Cortex of kidney (tissue), 1 donor: ENCODE measurements at places on chromosomes 6 and 20.

GRCh38 chr6:55636406-55637102 lies 57.6 kb upstream of the HMGCLL1 start:
- no peak for DNase-seq

DNA sequence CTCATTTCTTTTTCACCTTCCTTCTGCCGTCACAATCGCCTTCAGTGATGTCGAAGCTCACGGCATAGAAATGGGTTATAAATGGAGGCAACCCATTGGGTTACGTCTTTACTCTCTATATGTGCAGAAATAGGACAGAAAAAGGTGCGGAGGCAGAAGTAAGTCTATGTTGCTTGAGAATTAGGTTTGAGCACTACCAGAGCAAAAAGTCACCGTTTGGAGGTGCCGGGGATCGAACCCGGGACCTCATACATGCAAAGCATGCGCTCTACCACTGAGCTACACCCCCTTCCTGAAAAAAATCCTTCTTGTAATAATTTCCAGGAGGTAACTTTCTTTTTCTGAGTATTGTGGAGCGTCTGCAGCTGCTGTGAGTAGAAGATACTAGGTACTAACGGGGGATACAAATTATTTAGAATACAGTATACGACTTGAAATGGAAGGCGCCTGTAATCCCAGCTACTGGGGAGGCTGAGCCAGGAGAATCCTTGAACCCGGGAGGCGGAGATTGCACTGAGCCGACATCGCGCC lies 134.2 kb downstream of the TRIM27 start:
- DNase-seq: no peak

GRCh38 chr6:10305790-10306415 lies 109.0 kb downstream of the TFAP2A start:
- DNase-seq: no peak

- no peak for DNase-seq
Observed at GRCh38 chr6:90545448-90545847, 41.4 kb downstream of the MAP3K7 start.

- no peak for DNase-seq
Observed at GRCh38 chr20:62765432-62766070, 30.7 kb upstream of the MRGBP start.

- no peak for DNase-seq
Observed at GRCh38 chr20:57695940-57696339, 13.9 kb downstream of the PMEPA1 start.

DNA sequence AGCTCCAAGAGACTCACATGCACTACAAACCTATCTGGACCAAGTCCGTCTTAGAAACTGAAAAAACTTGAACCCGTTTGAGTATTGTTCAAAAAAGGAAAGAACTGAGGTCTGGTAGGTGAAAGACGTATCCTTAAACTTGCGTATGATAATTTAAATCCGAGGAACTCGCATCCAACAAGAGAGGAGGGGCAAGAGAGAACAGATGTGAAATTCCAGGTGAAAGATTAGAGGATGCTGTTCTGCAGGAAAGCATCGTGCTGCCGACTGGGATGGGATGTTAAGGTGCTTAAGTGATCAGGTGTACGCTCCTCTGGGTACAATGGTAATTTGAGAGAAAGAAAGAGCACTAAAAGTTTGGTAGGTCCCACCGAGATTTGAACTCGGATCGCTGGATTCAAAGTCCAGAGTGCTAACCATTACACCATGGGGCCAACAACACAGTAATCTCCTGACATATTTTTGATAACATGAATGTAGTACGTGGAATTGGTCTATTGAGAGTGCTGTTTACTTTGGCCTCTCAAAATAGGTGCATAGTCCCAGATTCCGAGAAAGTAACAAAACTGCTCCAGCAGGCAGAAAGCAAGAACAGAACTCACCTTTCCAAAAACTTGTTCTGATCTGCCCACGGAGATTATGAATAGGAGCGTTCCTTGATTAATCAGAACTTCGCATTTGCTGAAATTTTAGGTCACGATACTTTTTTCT lies 53.5 kb upstream of the BTN3A2 start:
- DNase-seq: no peak

GRCh38 chr6:139406577-139407343 lies 32.3 kb upstream of the CITED2 start:
- DNase-seq: no peak

GRCh38 chr6:107128175-107128574 lies 12.9 kb upstream of the BEND3 start:
- no peak for DNase-seq

GRCh38 chr20:32208499-32209154 lies 947 bp downstream of the POFUT1 start:
- no peak for DNase-seq

DNA sequence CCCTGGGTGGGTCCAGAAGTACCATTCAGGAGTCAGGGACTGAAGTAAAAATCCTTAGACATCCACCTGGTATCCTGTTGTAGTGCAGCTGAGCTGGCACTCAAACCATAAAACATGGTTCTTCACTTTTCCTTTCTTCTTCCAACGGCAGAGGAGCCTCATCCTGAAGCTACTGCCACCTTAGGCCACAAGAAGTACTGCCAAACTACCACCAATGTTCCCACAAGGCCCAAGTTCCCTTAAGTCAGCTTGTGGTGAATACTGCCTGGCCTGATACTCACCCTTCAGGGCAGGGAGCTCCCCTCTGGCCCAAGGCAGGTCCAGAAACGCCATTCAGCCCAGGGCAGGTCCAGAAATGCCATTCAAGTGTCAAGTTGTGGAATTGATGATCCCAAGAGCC lies 1053.4 kb upstream of the CITED2 start:
- DNase-seq: no peak

- DNase-seq: no peak
Observed at GRCh38 chr20:59159091-59159490, 4.5 kb upstream of the ZNF831 start.

DNA sequence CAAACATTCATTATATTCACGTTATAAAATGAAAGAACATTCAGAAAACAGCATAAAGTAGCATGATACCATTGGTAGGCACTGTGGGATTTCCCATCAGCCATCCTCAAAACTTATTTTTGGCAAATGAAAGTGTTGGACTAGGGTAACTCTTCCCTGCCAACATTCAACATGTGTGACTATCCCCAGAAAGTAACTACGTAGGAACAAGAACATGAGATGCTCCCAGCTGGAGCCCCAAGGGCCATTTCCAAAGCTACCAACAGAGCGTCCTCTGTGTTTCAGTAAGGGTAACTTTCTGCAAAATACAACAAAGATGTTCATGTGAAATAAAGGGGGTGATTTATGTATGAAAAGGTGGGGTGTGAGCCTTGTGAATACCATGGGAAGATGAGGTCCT lies 28.4 kb upstream of the PTPN1 start:
- no peak for DNase-seq

- no peak for DNase-seq
Observed at GRCh38 chr6:32070814-32071543, 32.8 kb downstream of the CYP21A2 start.

DNA sequence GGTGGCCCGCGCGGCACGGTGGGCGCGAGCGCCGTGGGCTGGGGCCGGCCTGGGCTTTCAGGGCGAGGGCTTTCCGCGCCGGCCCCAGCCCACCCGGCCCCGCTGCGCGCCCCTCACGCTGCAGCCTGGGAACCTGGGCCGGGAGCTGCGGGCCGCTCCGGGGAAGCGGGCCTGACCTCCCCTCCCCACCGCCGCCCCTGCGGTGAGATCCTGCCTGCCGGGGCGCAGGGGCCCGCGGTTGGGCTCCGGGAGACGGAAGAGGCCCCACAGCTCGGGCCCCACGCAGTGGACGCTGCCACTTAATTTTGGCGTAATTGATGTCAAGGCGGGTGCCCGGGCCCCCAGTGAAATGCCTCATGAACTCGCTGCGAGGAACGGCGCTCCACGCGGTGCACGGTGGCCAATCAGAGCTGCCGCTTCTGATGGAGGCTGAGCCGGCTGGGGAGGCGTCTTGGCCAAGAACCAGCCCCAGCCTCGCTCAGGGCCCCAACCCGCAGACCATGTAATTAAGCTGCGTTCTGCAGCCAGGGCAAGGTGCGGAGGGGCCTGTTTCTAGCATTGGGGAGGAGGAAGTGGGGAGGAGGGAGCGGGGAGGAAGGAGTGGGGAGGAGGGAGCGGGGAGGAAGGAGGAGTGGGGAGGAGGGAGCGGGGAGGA lies 96.1 kb upstream of the BHLHE23 start:
- DNase-seq: no peak

- no peak for DNase-seq
Observed at GRCh38 chr20:57908704-57909630, 199.2 kb upstream of the PMEPA1 start.

GRCh38 chr6:116388924-116389323 lies 18.2 kb downstream of the DSE start:
- no peak for DNase-seq

- DNase-seq: no peak
Observed at GRCh38 chr6:29990931-29991330, 48.6 kb downstream of the HLA-A start.
